Activated naive CD4-positive, alpha-beta T cell treated with anti-CD3 and anti-CD28 coated beads, Interleukin-2, amount 10 ng/mL, durations not matched to agents 5 hours and 36 hours (primary cell): ENCODE measurements at places on chromosomes 2 and 18. TPM values are rescaled to one million over a fixed set of nuclear protein-coding genes. Genes with fewer than 3 reads are reported as not detected.

KATNAL2 gene
- 0.60 TPM for total RNA-seq

PLCL1 gene
- 2.2 TPM for total RNA-seq

SOWAHC gene
- total RNA-seq, result 0.35 TPM

M1AP gene
- total RNA-seq, result not detected

SMYD1 gene
- total RNA-seq, result not detected
